ENCODE measurements at places on chromosomes 7 and 10.

GRCh38 chr7:96596120-96596826 lies 113.4 kb downstream of the SEM1 start:
- DNase-seq, result no peak

DNA sequence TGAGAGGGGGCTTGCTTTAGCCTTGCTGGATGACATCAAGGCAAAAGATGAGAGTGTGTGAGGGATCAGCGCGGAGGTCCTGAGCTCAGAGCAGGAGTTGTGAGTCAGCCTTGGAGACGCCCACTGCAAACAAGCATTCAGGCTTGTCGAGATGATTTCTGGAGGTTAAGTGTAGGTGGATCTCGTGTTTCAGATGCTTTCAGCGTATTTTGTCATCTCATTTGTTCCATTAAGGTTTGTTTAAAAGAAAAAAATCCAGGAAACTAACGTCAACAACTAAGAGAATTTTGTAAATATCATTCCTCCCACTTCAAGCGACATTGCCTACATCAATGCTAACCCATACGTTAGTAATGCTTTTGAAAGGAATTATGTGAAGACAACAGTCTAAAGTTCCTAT lies 715.4 kb upstream of the NRP1 start:
- no peak for DNase-seq

GRCh38 chr7:21771906-21772610 lies 173.6 kb downstream of the CDCA7L start:
- no peak for DNase-seq

DNA sequence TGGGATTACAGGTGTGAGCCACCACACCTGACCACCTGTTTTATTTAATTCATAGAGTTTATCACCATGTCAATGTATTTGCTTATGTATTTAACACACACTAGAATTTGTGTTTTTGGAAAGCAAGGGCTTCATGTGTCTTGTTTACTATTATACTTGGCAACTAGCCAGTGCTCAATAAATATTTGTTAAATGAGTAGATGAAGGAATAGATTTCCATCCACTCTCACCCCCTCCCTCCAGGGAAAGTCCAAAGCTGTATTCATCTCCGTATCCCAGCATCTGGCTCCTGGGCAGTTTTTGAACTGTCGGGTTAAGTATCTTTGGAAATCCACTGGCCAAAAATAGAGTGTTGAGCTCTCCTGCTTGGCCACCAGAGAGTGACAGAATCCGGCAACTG lies 4.6 kb upstream of the RADIL start:
- no peak for DNase-seq

- no peak for DNase-seq
Measured at GRCh38 chr10:57897611-57898010, 370.1 kb downstream of the IPMK start.

- DNase-seq, result no peak
Measured at GRCh38 chr10:7194571-7194970, 216.3 kb downstream of the SFMBT2 start.

DNA sequence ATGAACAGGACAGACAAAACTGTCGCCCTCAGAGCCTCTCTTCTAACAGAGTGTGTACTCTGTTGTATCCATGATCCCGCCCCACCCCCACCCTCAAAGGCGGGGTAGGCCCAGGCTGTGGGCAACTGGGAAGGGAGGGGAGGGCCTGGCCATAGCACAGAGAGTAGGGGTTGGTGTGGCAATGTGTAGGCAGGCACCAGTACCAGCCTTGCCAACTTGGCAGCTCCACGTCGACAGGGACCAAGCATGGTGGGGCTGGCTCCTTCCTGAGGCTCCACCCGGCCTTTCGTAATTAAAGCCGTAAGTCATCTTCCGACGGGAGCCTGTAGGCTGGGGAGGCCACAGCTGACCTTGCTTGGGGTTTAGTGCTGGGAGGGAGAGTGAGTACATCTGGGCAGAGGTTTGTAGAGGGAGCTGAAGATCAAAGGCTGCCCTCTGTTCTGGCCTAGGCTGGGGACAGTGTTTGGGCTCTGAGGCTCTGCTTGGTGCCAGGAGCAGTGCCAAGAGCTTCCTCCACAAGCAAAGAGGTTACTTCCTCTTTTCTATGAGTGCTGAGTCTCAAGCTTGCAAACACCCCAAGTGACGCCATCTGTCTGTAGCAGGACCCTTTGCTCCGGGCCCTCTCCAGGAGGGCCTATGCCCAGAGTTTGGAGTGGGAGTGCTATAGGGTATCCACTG lies 121.6 kb downstream of the C10orf105 start:
- DNase-seq, result no peak

DNA sequence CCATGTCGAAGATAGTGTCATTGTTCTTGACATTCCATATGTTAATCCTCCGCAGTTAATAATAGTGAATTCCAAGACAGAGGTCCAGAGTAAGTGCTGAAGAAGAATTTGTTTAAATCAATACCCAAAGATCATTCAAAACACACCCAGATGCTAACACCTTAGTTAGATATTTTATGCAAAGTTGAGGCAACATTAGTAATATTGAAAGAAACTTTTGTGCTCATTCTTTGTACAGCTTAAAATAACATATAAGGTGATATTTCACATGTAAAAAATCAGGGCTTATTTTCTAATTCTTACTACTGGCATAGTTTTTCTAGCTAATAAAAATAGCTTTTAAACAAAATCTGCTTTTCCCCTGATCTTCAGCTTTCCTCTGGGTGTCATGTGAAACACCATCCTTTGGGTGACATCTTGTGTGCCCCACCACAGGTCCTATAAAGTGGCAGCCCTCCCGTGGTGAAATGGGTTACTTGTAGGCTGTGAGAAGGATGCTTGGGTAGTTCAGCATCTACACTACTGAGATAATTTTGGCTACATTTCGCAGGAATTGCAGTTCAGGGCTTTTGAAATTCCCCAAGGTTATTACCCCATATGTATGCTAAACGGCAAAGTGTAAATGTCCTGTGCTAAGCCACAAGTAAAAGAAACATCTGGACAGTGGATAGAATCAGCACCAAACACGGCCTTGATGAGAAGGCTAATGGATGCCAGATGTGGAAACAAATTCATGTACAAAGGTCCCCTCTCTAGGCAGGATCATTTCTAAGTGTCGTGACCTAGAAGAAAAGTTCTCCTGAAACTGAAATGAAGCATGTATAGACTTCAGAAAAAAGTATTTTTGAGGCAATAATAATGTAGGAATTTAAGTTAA lies 105.4 kb downstream of the GRM3 start:
- DNase-seq, result no peak

DNA sequence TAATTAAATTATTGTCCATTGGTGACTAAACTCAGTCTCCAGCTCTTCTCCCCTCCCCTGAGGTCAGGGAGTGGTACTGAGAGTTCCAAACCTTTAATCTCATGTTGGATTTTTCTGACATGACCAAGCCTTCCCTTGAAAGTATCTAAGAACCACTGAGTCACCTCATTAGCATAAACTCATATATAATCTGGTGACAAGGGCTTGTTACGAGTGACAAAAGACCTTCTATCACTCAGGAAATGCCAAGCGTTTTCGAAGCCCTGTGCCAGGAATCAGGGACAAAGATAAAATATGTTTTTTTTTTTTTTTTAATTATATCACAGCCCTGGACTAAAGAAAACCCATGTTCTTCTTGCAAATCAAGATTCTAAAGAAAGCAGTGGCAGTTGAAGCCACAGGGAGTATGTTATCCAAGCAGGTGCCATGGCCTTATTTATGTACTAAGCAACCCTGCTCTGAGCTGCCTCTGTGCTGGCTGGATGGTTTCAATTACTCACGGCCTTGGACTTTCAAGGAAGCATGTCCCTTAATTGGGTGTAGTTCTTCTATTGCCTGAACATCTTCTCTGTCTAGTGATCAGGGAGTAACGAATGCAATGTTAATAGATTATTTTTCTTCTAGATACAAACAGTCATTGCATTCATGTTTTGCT lies 169.0 kb upstream of the PRKCQ start:
- no peak for DNase-seq

GRCh38 chr7:22430457-22430856 lies 69.5 kb downstream of the STEAP1B start:
- no peak for DNase-seq

- no peak for DNase-seq
Measured at GRCh38 chr10:48514255-48514654, 90.6 kb downstream of the ARHGAP22 start.

DNA sequence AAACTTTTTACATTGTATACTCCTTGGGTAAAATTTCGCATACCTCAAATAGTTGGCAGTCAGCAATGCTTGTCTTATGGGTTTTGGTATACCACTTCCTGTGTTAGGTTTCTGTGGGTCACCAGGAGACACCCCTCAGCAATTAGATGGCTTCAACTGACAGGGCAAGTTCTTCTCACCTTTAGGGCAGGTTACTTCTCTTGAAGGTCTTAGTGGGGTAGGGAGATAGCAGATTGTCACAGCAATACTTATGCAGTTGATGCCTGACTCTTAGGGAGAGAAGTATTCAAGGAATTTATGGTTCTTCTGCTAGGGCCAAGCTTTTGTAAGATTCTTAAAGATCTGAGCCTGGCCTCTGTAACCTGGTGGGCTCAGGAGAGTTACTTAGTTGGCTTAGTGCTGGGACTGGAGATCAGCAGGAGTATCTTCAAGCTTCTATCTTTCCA lies 42.9 kb downstream of the MKLN1 start:
- DNase-seq, result peak; percentile 13

DNA sequence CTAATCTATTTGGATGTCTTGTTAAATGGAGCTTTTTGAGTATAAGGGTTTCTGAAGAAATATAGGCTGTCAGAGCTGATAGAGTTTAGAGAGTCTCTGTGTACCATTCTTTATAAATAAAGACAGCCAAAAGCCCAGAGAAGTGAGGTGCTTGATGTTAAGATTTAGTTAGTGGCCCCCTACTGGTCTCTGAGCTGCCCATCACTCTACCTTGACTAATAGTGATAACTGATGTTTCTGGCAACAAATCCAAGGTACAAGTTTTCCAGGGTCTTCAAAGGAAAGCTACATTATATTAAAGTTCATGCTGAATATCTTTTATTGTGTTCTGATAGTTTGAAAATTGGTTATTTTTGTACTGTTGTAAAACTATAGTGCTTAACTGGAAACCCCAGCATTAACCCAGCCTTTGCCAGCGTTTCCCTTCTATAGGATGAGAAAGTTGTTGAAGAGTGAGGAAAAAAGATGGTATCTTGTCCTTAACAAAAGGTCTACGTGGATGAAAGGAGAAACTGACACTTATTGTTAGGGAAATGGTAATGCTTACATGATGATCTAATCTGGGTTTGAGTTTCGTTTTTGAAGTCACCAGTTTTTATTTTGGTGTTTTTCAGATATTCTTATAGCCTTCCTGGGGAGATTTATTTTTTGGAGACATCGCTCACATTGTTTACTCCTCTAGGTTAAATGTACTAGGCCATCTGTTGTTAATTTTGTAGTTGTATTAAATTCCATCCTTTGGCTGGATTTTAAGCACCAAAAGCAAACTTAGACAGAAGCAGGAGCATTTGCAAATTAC lies 79.0 kb downstream of the AUTS2 start:
- DNase-seq, result no peak

GRCh38 chr7:25802473-25802872 lies 349.5 kb upstream of the NFE2L3 start:
- DNase-seq, result no peak

DNA sequence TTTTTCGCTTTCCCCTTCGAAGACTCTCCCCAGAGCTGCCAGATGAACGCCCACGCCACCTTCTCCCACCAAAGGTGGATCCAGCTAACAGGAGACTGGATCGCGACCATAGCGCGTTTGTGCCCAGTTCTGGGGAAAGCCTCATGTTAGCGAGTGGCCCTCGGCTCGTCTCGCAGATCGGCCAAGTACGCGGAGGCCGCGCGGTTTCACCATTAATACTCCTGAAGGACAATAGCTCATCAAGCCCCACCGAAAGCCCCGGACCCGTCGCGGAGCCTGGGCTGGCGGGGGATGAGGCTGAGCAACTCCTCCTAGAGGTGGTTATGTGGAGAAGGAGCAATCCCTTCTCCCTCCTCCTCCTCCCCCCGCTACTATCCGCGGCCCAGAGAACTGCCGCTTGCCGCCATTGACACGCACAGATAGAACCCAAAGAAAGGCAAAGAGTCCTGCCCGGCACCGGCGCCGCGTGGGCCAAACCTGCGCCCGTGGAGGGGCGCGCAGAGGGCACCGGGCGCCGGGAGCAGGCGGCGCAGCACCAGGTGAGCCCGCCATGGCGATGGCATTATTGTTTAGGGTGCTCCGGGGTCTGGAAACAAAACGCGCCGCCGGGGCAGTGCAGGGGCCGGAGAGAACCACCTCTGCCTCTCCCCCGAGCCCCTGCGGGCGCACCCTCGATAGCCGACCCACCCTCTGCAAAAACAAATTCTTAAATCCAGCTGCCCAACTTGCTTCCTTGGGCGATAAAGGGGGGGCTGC lies at the start of gene MACROH2A2:
Gene MACROH2A2, plus strand, starts transcription at position 385 of the 756 bp plus-strand sequence. CDS start 22,813 bp downstream, outside the sequence.
- DNase-seq, result no peak

- DNase-seq, result no peak
Measured at GRCh38 chr7:27992097-27992496, 188.5 kb downstream of the JAZF1 start.

DNA sequence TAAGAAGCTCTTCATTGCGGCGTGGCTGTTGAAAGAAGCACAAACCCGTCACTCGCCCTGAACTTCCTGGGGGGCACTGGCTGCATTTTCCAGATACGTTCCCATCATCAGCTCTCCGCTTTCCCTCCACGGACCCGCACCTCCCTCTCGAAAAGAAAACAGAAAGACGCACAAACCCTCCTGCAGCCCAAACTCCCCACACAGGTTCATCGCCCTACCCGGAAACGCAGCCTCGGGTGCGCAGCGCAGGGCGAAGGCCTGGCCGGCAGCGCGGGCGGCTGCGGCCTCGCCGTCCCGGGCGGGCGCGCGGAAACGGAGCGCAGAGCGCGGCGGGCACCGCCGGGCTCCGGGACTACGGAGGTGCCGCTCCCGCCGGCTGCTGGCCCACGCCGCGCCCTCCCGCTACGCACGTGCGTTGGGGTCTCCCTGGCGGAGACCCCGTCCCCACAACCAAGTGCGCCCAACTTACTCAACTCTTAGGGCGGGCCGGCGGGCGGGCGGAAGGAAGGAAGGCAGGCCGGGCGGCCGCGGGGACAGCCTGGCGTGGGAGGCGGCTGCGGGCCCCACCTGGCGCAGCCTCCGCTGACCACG lies 822 bp downstream of the ZNF800 start:
- peak; percentile 39 for DNase-seq

DNA sequence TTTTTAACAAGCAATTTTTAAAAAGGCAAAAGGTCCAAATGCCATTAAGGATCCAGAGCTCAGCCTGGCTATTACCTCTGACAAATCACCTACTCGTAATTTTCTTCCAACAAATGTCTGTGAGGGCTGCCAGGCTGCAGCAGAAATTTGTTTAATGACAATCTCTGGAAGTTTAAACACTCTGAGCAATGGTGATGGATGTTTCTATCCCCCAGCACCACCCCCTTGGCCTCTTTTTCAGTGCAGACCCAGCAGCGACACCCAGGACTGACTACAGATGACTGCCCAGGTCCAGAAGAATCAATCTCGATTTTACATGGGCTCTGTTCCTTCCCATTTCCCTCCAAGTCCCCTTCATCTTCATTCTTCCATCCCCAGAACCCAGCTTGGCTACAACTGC lies 201.4 kb upstream of the AOAH start:
- no peak for DNase-seq

DNA sequence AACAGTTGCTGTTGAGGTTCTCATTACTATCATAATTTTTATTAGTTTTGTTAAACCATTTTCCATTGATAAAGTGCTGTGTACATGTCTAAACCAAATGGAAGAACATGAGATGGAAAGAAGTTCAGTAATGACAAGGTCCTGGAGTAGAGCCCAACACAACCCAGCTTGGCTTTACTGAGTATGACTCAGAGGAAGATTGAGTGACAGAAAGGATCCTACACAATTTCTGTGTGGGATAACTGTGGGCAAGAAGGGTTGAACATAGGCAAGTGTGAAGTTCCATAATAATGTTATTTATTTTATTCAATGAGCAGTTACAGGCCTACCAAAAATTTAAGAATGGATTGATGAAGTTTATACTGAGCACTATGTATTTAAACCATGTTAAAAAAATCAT lies 15.9 kb downstream of the PRKG1 start:
- DNase-seq, result no peak

Data from effector CD4-positive, alpha-beta T cell (primary cell).